ENCODE measurements at places on chromosomes 1 and 21.

DNA sequence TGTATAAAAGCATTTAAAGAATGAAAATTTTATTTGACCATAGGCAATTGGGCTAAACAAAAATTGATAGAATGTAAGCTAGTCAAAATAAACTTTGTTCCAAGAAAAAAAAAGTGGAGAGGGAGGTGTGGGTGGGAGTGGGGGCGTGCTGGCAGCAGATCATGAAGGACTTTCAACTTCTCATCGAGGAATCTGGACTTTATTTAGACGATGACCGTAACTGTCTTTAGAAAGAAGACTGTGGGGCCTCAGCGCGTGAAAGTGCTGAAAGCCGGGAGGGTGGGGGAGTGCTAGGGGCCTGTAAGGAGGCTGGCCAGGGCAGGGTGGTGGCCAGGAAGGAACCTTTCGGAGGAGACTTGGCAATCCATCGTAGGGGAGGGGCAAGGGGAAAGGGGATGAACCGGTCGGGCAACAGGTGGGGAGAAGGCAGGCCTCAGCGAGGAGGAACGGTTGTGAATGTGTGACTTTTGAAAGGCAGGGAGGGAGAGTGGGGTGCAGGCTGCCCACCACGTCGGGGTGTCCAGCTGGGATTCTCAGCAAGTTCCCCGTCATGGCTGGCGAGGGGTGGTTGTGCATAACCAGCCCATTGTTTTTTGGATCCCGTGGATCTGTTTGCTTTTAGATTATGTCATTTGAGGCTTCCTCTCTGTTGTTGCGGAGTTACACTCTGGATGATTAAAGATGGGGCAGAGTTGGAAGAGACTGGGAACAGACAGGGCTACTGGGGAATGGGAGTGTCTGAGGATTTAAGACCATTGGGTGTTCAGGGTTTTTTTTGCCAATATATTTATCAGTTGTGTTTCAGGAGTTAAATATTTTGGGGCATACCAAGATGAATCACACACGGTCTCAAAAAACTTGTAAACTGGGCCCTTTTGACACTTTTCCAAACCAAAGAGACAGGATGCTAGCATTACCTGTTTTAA lies 35.5 kb downstream of the HUNK start:
- DNase-seq, result no peak

- DNase-seq, result no peak
Observed at GRCh38 chr1:59429656-59430055, 132.8 kb downstream of the FGGY start.

DNA sequence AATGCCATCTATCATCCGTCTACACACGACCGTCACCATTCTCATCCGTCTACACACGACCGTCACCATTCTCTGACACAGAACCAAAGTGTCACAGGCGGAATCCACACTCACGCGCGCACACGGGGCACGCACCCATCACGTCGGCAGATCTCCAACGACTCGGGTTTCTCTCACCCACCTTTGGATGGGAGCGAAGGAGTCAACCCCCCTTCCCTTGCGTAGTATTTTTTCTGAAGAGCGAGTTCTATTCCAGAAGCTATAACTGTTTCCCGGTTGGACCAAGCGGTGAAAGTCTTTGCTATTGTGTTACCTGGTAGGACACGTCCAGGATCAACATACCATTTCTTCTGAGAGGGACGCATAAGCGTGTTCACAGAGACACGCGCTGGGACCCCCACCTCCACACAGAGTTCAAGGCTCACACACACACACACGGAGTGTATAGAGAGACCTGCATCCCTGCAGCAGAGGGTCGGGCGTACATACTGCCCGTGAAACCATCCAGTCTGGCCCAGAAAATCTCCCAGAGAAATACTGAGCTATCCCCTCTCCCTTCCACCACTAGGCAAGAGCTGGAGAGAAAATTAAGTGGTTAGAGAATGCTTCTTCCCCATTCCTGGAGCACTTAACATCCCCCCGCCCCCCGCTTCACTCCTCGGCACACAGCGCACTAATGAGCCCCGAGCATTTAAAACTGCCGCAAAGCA lies 741 bp downstream of the DUSP10 start:
- peak; percentile 37 for DNase-seq

- DNase-seq, result no peak
Observed at GRCh38 chr1:183652107-183652506, 1.0 kb downstream of the APOBEC4 start.

GRCh38 chr21:28111151-28111619 lies 881.5 kb downstream of the LTN1 start:
- no peak for DNase-seq

- DNase-seq, result no peak
Observed at GRCh38 chr1:35350872-35351271, 82.4 kb downstream of the ZMYM4 start.

- DNase-seq, result no peak
Observed at GRCh38 chr1:230747890-230748800, 957 bp downstream of the CAPN9 start.

GRCh38 chr1:107196973-107197562 lies 56.2 kb downstream of the NTNG1 start:
- DNase-seq, result peak; percentile 11

DNA sequence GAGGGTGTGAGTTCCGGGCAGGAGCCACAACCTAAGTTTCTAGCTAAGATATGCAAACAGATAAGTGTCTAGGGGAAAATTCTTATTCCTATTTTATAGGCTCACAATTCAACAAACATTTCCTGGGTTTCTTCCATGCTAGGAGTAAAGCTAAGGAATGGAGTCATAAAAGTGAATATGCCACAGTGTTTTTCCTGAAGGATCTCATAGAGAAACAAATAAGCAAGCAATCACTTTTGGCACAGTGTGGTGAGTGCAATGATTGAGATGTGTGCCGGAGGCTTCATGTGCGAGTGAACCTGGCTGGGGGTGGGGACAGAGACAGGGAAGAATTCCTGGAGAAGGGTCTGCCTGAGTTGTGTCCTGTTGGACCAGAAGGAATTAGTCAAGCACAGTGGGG lies 147.4 kb downstream of the TENT5C start:
- no peak for DNase-seq

DNA sequence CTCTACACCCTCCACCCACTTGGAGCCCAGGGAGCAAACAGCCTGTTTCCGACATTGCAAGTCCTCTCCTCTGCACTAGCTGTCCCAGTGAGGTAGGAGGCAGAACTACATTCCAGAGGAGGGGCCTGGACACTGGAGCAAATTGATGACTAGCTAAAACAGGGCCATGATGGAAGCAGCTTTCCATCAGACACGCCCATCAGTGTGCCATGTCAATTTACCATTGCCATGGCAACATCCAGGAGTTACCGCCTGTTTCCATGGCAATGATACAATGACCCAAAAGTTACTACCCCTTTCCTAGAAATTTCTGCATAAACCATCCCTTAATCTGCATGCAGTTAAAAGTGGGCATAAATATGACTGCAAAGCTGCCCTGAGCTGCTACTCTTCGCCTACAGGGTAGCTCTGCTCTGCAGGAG lies 647.1 kb downstream of the PTPRU start:
- no peak for DNase-seq

GRCh38 chr1:69197816-69198215 lies 369.9 kb upstream of the LRRC7 start:
- no peak for DNase-seq

DNA sequence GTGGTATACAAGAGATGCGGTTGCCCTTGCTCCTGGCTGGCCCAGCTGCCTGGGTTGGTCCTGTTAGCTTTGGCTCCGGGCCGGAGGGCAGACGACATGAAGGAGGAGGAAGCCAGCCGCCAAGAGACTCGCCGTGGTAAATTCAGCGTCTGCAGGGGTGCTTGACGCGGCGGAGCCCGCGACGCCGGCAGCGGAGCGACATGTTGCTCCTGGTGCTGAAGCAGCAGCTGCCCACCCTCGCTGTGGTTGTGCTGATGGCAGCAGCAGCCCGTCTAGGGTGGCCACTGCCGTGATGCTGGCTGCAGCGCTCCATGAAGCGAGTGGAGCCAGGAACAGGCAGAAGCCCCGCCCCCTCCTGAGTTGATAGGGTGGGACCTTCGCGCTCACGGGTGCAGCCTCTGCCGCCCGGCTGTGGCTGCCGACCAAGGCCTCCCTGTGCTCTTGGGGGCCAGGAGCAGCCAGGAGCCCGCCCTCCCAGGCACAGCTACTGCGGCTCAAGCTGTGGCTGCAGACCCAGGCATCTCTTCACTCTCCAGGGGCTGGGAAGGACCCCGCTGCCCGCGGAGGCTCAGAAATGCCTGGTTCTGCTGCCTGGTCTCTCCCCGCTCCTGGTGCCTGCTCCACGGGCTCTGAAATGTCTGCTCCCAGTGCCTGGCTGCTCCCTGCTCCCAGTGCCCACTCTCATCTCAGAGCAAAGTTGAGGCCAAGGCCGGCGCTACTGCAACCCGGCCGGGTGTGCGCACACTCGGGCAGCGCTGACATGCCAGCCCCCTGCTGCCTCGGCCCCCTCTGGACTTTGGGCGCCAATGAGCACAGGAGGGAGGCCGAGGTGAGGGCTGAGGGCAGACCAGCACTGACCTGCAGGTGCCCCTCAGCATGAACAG lies 4.4 kb upstream of the ZNF692 start:
- peak; percentile 71 for DNase-seq

DNA sequence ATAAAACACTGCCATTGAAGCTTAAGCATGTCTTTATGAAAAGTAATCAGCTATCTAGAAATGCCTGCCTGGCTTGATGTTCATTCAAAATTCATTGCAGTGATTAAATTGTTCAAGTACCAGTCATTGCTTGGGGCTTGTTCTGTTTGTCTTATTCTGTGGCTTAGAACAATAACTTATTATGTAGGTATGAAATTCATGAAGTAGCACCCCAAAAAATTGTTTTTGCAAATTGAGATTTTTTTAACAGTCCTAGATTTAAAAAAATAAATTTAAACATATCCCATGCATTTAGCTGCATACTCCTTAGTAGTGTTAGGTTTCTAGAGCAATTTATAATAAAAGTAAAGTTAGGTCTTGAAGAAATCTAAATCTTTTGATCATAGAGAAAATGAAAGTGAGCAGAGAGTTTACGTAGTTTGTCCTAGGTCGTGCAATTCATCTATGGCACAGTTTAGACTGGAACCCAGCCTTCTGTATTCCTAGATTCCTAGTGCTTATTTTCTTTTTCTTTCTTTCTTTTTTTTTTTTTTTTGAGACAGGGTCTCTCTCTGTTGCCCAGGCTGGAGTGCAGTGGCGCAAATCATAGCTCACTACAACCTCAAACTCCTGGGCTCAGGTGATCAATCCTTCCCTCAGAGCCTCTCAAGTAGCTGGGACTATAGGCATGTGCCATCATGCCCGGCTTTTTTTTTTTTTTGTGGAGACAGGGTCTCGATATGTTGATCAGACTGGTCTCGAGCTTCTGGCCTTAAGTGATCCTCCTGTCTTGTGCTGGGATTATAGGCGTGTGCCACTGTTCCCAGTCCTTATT lies 9.3 kb downstream of the MIER1 start:
- DNase-seq, result no peak

- peak; percentile 85 for DNase-seq
Observed at GRCh38 chr1:32612189-32612881, 38.0 kb downstream of the ZBTB8OS start.

DNA sequence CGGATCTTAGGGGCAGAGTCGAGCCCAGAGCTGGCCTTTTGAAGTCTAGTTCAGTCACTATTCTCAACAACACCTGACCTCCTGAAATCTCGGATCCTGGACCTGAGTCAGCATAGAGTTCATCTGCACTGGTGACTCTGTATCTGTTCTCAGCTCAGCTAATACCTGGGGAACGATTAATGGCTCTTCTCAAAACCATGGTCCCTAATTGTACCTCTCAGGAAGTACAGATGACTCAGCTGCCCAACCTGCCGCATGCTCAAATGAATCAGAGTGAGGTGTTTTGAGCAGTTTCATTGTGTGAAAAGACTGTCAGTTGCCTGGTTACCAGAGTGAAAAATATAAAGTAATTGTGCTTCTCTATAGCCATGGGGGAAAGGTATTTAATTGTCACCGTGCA lies 89.2 kb downstream of the SLC35F3 start:
- no peak for DNase-seq
